ENCODE measurements at places on chromosomes 6 and 20.

- no peak for DNase-seq
These were observed 312.3 kb downstream of the KIF16B start for GRCh38 chr20:16260911-16261310.

- no peak for DNase-seq
These were observed 47.5 kb downstream of the TNFRSF21 start for GRCh38 chr6:47262231-47262630.

- no peak for DNase-seq
These were observed 47.7 kb downstream of the BCKDHB start for GRCh38 chr6:80154160-80154559.

- DNase-seq, result no peak
These were observed 122.5 kb upstream of the BMP2 start for GRCh38 chr20:6644813-6645628.

- no peak for DNase-seq
These were observed 47.5 kb downstream of the DLL1 start for GRCh38 chr6:170243386-170243785.

GRCh38 chr6:38476141-38476540 is 163.6 kb downstream of the BTBD9 start:
- DNase-seq, result no peak

DNA sequence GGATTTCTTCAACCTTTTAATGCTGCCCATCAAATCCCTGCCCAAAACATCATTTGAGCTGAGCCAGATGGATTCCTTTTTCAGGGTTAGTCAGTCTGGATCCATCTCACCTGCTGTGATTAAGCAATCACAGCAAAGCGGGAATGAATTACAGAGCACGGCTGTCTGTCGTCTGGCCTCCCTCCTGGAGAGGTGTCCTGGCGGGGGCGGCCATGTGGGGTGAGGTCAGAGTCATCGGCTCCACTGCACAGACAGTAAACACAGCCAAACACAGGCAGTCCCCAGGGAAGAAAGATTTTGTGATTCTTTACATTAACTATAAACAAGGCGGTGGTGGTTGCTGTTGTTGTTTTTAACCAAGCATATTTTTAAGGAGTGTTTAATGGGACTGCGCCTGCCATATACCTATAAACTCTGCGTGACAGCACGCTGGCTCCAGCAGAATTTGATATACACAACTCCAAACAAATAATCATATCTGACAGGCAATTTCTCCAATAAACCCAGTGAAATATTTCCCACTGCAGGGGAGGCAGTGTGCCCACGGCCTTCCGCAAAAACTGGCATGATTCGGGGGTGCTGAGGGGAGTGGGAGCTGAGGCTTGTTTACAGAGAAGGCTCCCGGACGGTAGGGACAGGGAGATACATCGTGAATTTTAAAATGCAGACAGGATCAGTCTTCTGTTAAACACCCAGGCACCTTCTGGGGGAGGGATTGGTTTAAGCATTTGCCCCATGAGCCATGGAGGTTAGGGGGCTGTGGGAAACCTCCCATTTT is 232.0 kb upstream of the PMEPA1 start:
- DNase-seq, result no peak

- DNase-seq, result no peak
These were observed 34.7 kb downstream of the TAF4 start for GRCh38 chr20:62030834-62031434.

DNA sequence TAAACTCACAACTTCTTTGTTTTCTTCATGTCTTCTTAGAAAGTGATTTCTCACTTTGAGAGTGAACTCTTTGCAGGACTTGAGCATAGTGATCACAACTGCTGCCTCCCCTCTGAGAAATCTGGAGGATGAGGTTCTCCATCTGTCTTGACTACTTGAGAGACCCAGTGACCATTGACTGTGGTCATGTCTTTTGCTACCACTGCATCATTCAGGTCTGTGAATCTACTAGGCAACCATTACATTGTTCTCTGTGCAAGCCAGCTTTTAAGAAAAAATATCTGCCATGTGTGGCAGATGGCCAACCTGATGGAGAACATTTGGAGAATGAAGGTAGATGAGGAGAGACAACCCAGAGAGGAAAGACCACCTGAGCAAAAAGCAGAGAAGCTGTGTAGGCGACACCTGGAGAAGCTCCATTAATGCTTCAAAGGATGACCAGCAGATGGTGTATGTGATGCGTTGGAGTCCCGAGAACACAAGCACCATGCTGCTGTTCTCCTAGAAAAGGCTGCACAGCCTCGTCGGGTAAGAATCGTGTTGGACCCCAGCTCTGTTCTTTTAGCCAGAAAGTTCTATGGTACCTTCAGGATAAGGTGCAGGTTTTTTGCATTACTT is 25.1 kb upstream of the TRIM26 start:
- DNase-seq, result no peak

DNA sequence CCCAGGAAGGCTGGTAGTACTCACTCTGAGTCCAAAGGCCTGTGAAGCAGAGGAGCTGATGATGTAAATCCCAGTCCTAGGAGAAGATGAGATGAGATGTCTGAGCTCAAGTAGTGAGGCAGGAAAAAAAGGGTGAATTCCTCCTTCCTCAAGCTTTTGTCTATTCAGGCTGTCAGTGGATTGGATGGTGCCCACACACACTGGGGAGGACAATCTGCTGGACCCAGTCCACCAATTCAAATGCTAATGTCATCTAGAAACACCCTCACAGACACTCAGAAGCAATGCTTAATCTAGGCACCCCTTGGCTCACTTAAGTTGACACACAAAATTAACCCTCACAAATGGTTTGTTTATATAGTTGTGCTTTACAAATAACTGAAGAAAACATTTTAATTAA is 94.6 kb downstream of the CD109 start:
- DNase-seq, result no peak

GRCh38 chr6:98532004-98532403 is 302.4 kb upstream of the POU3F2 start:
- DNase-seq, result no peak

DNA sequence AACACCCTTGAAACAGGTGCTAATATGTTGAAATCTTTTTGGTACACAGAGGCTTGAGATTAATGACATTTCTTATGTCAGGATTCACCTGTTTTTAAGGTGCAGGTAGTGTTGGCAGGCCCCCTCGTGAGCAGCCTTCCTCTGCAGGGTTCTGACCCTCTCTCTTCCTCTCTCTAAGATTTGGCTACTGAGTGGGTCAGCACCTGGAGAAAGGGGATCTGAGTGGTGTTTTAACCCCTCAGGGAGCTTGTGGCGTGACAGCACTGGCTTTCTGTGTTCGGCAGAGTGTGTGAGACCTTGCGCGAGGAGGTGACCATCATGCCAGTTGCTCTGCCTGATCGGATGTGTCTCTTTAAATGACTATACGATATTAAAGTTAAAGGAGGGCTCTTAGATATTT is 37.1 kb downstream of the HIVEP1 start:
- no peak for DNase-seq

GRCh38 chr6:150635906-150636514 is 36.3 kb downstream of the PLEKHG1 start:
- DNase-seq, result no peak

DNA sequence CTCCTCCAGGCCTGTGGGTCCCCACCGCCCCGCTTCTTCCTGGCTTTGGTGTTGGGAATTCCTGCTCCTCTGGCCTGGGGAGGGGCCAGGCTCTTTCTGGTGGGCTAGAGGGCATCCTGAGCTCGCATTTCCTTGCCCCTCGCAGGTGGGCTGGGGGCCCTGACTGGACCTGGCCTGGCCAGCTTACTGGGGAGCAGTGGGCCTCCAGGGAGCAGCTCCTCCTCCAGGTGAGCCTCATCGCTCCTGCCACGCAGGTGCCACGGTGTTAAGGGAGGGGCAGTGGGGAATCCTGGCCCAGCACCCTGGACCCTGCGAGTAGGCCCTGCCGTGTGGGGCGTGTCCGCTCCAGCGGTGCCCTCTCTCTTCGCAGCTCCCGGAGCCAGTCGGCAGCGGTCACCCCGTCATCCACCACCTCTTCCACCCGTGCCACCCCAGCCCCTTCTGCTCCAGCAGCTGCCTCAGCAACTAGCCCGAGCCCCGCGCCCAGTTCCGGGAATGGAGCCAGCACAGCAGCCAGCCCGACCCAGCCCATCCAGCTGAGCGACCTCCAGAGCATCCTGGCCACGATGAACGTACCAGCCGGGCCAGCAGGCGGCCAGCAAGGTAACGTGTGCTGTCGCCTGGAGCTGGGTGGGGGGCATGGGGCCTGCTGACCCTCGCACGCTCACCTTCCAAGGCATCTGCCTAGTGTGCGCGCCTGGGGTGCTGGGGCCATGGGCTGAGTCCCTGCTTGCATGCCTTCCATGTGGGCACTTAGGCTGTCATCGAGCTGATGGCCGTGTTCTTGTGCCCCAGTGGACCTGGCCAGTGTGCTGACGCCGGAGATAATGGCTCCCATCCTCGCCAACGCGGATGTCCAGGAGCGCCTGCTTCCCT is 4.7 kb downstream of the ADRM1 start:
- no peak for DNase-seq

- DNase-seq, result no peak
These were observed 1422.5 kb upstream of the ADGRB3 start for GRCh38 chr6:67212584-67212983.

DNA sequence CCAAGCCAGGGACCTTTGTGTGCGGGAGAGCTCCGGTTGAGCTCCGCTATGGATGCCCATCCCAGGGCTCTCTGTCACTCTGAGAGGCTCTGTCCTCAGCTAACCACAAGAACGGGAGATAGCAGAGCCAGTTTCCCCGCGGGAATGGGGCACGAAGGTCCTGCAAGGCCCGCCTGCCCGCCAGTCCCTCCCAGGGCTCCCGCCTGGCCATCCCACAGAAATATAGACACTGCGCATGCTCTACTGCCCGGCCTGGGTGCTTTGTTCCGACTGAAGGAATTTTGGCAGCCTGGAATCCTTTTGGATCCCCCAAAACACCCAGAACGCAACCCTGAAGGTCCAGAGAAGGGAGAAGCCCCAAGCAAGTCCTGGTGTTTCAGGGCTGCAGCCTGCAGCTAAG is 8.6 kb upstream of the DEFB110 start:
- no peak for DNase-seq

DNA sequence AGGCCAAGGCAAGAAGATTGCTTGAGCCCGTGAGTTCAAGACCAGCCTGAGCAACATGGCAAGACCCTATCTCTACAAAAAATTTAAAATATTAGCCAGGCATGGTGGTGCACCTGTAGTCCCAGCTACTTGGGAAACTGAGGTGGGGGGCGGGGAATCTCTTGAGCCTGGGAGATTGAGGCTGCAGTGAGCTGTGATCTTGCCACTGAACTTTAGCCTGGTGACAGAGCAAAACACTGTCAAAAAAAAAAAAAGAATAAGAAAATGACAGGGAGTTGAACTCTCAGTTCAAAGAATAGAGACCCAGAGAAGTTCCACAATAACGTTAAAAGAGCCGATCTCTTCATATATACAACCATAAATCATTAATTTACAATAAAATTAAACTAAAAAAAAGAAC is 24.8 kb upstream of the AMD1 start:
- no peak for DNase-seq

DNA sequence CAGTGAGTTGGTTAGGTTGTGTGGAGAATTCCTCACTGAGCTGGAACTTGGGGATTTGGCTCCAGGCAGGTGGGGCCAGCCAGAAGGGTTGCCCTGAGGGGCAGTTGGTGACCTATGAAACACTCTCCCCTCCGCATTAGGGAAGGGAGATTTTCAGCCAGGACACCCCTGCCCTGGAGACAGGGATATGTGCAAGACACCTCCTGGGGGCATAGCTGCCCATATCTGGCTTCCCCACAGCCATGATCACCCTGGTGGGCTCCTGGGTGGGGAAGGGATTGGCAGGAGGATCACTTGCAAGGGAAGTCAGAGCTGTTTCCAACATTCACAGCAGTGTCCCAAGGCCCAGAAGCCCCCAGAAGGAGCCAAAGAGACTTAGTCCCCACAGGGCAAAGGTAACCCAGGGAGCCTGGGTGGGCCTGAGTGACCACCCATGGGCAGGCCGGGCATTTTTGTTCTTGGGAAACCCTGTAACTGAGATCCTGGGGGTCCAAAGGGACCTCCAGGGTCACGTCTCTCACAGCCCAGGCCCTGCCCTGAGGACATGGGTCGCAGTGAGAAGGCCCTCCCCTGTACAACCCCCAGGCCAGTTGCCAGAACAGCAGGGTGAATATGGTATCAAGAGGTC is 145.8 kb downstream of the MRPL14 start:
- DNase-seq, result no peak

Measured in nucleus accumbens (tissue), 56 donors.